ENCODE measurements at places on chromosomes 7 and 10.

DNA sequence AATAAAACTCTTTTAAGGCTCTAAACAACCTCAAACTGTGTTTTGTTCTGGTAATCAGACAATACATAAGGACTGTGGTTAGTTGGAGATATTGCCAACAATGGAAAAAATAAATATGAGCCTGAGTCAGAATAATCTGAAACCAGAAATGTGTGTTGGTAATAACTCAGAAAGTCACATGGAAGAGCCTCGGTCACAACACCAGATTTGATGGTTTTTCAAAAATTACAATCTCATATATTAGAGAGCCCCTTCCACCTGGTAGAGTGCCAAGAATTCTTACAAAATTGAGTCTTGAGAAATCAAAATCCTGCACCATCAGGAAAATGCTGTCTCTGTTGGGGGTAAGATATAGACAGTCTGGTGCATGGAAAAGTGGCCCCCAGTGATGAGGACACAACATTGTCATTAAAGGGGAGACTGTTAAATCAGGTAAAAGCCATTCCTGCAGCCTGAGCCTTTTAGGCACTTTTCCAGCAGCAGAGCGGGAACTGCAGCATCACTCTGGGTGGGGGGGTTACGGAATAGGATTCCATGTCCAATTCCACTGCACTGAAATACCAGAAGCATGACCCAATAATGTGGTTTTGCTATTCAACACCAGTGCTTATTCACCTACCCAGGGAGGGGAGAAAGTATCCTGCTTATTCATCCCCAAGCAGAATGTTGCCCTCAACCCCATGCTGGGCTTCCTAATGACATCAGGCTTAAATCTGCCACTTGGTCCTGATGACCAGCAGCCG is 9.5 kb upstream of the ADAM12 start:
- no peak for DNase-seq

GRCh38 chr10:118720685-118721538 is 33.9 kb downstream of the CACUL1 start:
- DNase-seq: no peak

GRCh38 chr10:131825960-131826650 is 74.7 kb upstream of the PPP2R2D start:
- DNase-seq: no peak

DNA sequence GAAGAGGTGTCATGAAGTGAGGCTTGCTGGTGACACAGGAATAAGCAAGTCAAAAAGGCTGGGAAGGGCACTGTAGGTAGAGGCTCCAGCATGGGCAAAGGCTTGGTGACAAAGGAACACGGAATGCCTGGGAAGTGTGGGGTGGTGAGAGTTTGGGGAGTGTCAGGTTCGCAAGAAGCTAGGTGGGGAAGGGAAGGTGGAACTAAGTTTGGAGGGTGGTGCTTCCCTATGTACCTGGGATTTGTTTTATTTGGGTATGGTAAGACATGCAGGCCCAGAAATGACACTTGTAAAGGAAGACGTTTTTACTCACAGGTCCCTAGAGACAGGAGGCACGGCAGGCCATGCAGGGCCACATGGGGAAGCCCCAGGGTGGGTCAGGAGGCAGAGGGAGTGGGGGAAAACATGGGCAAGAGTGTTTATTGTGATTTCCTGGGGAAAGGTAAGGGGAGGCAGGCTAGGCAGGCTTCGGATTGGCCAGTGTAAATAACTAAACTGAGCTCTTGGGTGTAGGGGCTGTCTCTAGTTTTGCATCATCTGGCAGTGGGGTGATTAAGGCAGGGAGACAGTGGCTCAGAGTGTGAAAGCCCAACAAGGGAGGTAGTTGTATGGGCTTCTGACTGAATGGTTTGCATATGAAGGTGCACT is 52.1 kb downstream of the SH2D4B start:
- DNase-seq: no peak

Measured in T-helper 2 cell (primary cell).